CD4-positive, alpha-beta T cell treated with Interleukin-15 for 4 hours (primary cell): ENCODE measurements at places on chromosomes 3 and 15.

GRCh38 chr3:69090021-69090420 is 5.3 kb downstream of the ARL6IP5 start:
- DNase-seq = no peak

DNA sequence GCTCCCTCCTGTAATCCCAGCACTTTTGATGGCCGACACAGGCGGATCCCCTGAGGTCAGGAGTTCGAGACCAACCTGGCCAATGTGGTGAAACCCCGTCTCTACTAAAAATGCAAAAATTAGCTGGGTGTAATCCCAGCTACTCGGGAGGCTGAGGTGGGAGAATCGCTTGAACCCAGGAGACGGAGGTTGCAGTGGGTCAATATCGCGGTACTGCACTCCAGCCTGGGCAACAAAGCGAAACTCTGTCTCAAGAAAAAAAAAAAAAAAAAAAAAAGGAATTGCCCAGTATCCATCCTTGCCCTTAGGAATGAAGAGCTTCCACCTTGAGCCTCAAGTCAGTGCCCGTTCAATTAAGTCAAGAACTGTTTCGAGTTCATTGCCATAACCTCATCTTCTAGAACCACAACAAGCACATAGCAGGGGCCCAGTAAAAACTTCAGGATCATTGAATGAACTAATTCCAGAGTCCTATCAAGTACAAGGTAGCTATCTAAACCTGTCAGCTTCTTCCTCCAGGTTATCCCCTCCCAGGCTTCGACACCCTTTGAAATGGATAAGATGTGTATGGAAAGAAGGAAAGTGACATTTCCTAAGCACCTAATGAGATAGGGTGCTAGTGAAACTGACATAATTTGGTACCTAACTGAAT is 826 bp downstream of the DBR1 start:
- no peak for DNase-seq

DNA sequence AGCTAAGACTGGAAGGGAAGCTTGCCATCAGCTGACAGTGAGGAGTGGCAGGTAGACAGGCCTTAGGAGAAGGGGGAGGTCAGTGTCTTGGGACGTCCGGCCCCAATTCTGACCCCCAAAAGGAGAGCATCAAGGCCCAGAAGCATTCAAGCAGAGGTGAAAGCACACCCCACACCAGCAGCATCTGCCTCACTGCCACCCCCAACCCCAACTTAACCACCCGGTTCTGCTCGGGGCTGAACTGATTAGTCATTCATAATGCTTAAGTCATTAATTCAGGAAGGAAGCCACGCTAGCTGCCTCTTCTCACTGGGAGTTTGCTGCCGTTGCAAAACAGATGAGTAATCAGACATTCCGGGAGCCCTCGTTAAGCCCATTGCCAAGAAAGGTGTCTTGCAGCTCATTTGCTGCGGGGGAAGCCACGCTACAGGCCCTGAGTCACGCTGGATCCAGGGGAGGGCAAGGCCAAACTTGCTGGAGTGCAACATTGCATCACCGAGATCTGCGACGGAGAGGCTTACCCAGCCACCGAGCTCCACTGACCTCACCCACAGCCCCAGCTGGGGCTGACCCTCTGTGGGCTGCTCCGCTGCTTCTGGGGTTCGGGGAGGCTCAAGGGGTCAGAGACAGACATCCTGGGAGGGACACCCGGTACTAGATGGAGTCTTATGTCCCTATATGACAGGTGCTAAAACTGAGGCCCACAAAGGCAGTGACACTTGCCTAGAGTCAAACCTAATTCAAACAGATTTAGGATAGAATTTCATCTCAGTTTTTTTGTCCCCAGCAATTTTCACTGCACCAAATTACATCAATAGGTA is 46.4 kb upstream of the HES1 start:
- peak; percentile 38 for DNase-seq

DNA sequence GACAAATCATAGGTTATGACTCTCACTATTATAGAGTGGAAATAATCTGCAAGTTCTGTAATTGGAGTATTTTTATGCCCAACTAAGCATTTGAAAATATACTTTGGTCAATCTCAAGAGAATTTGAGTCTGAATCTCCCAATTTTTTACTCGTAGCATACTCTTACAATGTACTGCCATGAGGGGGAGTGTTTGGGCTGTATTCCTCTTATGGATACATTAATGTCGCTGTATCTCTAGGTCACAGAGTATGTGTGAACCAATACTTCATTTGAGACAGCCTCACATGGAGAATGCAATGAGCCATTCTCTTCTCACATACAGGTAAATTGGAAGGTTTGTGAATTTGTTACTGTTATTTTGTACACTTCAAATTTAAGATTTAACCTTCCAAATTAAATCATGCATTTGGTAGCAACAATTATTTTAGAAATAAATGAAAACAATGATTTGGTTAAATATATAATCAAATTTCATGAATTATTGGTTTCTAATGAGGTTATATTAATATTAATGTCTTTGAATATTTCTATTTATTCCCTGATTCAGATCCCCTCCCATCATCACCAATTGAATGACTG is 5.5 kb upstream of the CD200 start:
- peak; percentile 69 for DNase-seq

- DNase-seq = no peak
Measured at GRCh38 chr15:42582569-42583375, 7.4 kb downstream of the STARD9 start.
